Cortex of kidney (tissue), 1 donor: ENCODE measurements at places on chromosomes 12 and 14.

GRCh38 chr14:34593740-34594375 is 36.1 kb downstream of the SNX6 start:
- no peak for DNase-seq

DNA sequence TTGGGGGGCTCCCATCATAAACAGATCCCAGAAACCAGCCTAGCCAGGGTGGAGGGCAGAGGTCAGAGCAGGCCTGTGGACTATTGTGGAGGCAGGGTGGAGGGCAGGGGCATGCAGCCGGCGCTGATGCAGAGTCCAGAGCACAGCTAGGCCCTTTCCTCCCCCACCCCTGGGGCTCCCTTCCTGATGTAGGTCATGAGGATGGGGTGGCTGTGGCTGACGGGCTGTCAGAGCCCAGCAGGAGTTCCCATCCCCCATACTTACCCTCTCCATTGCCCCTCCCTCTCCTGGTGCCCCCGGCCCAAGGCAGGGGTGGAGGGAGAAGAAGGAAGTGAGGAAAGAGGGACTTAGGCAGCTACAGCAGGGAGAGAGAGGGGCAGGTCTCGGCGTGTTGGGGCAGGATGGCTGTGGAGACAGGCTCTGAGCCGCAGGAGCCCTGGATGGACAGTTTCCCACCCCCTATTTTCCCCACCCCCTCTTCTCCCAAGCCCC is 5.7 kb upstream of the ZNF385A start:
- no peak for DNase-seq

GRCh38 chr12:132194056-132194455 is 49.8 kb downstream of the NOC4L start:
- no peak for DNase-seq

DNA sequence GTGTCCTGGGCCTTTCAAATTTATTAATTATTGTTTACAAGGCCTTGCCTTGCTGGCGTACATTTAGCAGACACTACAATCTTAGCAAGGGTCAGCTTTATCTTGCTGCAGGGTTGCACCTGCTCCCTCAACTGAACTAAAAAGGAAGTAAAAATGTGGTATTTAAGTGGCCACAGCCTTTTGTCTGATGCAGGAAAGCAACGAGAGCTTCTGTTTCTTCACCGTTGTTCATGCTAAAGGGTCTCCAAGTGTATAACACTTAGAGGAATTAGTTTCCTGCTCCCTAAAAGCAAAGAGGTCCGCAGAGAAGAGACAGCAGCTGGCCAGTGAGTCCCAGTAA is 62.8 kb upstream of the EGLN3 start:
- no peak for DNase-seq

DNA sequence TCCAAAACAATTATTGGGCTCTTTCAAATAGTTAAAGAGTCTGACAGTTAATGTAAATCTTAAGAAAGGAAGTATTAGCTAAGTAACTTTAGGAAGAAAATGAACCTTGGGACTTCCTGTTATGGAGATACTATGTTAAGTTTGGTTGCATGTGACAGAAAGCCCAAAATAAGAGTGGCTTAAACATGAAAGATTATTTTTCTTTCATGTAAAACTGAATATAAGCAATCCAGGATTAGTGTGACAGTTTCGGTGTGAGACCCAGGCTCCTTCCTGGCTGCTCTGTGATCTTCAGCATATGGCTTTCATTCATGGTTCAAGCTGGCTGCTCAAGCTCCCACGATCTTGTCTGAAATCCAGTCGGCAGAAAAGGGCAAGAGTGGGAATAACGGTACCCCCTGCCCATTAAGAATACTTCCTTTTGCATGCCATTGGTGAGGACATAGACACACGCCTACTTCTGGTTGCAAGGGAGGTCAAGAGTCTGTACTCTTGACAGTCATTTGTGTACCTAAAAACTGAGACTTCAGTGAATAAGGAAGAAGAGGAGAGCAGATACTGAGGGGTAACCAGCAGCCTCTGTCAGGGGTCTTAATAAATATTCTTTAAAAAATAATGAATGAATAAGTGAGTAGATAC is 2.2 kb upstream of the RPAP3 start:
- DNase-seq = no peak

GRCh38 chr14:70685474-70686197 is 43.9 kb downstream of the TTC9 start:
- DNase-seq = no peak

DNA sequence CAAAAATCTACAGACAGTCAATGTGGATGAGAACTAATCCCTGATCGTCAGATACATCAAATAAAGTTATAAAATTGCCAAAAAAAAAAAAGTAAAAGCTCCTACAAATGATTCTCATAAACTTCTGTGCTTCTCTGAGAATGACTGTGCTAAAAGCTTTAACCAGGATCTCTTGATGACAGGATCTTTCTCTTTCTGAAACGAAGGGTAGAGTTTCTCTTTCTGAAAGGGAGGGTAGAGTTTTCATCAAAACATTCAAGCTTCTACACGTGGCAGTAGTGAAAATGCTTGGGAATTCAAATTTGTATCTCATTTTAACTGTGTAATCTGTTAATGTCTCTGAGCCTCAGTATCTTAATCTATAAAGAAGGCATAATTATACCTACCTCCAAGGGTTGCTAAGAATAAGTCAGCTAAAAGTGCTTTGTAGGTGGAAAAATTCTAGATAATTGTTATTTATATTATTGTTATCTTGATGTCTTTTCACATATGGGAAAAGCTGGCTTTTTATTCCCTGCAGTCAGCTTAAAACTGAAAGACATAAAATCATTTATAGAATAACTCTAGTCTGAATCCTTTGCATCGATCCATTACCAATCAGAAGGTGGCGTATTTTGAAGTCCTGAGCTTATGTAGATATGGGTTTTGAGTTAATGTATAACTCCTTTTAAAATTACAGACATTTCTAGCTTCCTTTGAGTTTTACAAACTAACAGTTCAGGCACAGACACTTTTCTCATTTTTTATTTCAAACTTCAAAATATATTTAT is 157.4 kb downstream of the DACT1 start:
- DNase-seq = no peak

- no peak for DNase-seq
These were observed 22.2 kb upstream of the RNASE12 start for GRCh38 chr14:20613094-20614037.

GRCh38 chr12:6140651-6141447 is 16.4 kb upstream of the VWF start:
- no peak for DNase-seq

DNA sequence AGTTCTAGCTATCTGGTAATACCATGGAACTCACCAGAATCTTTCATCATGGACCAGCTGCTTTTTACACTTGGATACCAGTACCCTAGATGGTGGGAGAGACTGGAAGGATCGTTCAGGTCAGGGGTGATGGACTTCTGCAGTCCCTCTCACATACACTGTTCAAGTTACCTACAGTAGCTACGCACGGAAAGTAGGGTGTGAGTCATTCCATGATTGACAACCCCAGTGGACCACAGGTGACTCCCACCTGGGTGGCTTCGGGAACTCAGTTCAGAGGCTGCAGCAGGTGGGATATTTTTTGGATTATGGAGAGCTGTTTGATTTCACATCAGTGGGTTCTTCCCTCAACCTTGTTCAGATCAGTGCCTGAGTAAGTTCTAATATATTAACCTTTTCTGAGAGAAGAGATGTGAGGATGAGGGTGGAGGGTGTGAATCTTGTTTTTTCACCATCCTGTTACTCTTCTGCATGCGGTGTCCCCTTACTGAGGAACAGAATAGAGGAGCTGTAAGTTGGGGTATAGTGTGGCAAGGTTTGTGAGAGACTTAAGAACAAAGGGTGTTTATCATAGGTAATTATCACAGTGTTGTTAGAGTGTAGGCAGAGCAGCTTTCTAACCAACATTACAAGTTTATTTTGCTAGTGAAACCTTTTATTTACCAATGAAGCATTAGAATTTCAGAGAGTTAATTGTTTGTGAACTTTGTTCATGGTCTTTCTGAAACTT is 39.6 kb downstream of the PRKCH start:
- DNase-seq = no peak

DNA sequence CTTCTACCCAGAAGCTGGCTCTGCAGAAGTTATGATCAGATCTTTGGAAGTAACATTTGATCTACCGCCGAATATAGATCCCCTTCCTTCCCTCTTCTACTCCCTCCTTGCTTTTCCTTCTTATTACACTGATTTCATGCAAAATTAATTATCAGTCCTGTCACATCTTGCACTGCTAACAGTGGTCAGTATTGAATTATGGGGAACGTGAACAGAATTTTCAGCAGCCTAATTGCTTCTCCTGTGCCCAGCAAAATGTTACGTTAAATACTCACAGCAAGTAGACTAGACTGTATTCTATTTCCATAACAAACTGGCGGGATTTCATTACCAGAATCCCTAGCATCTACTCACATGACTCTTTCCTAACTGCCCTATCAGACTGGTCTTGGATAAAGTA is 596.9 kb downstream of the DIO2 start:
- no peak for DNase-seq

DNA sequence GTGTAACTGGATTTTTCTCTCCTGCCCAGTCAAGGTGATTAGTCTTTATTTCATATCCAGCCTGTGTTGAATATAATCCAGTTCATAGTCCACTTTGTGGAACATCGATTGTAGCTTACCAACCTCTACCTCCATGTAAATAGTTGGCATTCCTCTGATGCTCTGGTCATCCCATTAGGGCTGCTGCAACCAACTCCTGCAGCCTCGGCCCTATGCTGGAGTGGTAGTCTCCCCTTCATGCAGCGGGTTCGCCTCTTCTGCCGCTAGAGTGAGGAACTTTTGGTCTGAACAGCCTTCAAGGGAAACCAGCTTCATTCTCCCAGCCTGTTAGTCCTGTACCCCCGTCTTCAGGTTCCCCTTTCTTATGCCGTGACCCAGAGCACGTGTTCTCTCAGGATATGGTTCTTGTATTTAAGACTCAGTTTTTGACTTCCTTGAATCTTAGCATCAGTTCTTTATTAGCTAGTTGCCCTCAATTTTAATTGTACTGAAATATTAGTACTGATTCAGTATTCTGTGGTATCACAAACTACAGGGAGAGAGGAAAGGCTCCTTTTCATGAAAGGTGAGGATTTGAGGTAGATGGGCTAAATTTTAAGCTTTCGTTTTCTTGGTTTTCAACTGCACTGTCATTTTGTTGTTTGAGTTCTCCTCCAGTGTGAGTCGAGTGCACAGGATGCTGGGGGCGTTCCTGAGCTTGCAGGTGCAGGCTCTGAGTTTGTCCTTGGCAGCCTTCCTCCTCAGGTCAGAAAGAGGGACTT is 33.2 kb downstream of the ZNF664 start:
- no peak for DNase-seq

DNA sequence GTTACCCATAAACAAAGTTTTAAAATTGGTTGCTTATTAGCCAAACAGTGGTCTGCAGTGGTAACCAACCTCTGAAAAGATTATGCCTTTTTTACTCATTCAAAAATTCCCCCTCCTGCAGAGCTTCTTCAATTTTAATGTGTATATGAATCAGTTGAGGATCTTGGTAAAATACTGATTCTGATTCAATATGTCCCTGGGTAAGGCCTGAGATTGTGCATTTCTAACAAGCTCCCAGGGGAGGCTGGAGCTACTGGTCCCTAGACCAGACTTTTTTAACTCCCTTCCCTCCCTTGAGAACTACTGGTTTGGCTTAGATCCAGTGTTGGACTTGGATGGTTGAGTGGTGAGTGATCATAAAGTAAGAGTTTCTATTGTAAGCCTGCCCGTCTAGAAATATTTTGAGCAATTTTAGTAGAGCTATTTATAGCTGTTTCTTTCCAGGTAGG is 90.2 kb downstream of the FUT8 start:
- no peak for DNase-seq

DNA sequence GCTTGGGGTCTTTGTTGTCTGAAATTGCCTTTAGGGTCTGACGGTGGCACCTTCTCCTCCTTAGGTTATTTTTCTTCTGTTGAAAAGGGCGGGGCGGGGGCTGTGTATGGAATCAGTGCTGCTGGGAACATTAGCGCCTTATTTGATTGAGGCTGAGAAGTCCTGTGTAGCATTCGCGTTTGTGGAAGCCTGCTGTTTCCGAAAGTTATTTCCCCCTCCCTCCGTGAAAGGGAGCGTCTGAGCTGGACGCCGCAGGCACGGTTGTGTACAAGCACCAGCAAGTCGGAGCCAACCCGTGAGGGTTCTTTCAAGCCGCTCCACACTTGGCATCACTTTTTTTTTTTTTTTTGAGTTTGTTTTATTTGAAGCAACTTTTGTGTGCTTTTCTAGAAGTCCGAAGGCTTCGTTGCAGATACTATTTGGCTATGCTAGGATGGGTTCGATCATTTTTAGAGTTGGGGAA is 1.1 kb downstream of the SYNE2 start:
- DNase-seq = no peak

DNA sequence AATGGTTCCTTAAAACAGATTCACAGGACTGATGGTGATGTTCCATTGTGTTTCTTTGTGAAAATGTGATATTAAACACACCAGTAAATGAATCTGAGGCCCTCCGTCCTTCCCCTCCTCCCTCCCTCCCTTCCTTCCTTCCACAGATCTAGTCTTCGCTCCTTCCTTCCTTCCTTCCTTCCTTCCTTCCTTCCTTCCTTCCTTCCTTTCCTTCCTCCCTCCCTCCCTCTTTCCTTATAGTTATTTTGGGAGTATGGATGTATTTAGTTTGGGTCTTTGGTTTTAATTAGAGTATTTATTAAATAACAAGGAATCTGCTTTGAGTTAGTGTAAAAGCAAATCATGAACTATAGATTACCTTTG is 410.8 kb downstream of the PCNX1 start:
- no peak for DNase-seq
